ENCODE measurements at places on chromosomes 11 and 22.

- DNase-seq, result peak; percentile 57
Measured at GRCh38 chr11:17498475-17498874, 21.8 kb upstream of the ABCC8 start.

- DNase-seq, result no peak
Measured at GRCh38 chr22:38756711-38757463, 1.1 kb upstream of the SUN2 start.

- no peak for DNase-seq
Measured at GRCh38 chr22:17952273-17952801, 72.0 kb downstream of the MICAL3 start.

DNA sequence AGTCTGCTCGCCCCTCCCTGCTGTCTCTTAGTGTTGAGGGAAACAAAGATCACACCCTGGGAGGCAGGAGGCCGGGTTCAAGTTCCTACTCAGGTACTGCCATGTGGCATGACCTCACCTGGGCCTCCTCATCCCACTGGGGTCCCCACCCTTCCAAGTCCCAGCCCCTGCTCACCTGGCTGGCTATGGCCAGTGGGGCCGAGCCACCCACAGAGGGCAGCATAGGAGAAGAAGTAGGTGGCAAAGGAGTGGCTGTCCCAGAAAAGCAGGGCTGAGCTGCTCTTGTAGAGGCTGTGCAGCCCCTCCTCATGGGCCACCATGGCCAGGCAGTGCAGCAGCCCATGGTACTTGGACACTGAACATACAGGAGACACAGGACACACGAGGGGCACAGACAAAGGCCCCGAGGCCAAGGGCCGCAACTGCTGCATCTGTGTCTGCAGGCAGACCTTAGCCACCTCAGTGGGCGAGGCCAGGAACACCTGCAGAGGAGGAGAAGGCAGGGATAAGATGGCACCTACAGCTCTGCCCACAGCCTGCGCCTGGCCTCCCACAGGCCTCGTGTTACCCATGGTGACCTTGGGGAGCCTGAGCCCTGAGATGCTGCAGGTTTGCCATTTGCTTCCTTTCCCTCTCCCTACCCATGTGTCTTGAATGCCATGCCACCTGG lies 50.6 kb upstream of the MPEG1 start:
- no peak for DNase-seq

GRCh38 chr22:46732041-46732379 lies 6.0 kb downstream of the CERK start:
- DNase-seq, result no peak

GRCh38 chr11:15941206-15941770 lies 415.1 kb downstream of the SOX6 start:
- DNase-seq, result peak; percentile 7

GRCh38 chr11:120702656-120703055 lies 191.1 kb downstream of the GRIK4 start:
- DNase-seq, result no peak

GRCh38 chr22:24465566-24465965 lies 29.6 kb upstream of the UPB1 start:
- no peak for DNase-seq

DNA sequence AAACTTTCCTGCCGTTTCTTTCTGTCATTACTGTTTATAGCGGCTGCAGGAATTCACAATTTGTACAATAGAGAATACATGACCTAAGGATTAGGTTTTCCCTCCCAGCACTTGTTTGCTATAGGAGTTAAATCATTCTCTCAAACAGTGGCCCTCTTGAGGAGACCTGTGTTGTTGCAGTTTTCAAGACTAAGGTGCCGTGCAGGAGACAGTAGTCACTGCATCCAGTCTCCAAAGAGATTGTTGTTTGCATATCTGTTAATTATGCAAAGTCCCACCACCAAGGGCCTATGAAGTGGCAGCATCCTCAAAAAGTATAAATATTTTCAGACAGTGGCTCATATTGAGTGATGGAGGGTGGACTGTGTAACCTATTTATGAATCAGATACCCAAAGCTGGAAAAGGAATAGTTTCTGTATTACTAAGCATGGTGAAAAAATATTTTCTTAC lies 2.3 kb downstream of the PRSS23 start:
- DNase-seq, result peak; percentile 68

GRCh38 chr22:32411829-32412592 lies at the start of gene RTCB:
Gene RTCB, minus strand, starts transcription at chr22:32412247. Its CDS starts 91 bp downstream, at chr22:32412156.
- peak; percentile 89 for DNase-seq

GRCh38 chr22:37101311-37102066 lies 8.0 kb downstream of the TMPRSS6 start:
- no peak for DNase-seq

GRCh38 chr11:88494848-88495247 lies 157.3 kb upstream of the CTSC start:
- DNase-seq, result no peak

GRCh38 chr22:19546680-19547079 lies 22.5 kb upstream of the CLDN5 start:
- no peak for DNase-seq

DNA sequence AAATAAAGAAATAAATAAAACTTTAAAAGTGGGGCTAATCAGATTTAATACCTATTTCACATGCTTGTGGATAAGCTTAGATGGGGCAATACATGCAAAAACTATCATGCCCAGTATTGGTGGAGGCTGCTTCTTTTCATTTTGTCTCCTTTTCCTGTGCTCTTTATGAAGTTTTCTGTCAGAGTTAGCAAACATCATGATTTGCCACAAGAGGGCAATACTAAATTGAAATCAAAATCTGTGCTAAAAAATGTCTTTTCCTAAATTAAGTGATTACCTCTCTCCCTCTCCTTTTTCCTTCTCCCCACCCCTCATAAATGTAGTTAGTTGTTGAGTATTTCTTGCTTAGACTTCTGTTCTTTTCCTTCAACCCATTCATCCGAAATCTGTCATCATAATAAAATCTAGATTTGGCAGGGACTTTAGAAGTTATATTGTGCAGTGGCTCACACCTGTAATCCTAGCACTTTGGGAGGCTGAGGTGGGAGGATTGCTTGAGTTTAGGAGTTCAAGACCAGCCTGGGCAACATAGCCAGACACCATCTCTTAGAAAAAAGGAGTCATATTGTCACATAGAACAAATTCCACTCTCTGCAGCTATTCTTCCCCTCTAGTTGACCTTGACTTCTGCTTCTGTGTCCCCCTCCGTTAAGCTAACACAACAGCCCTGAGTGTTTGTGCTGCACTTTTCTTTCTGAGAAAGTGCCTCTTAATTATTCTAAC lies 4.7 kb upstream of the ARHGAP42 start:
- no peak for DNase-seq

- DNase-seq, result no peak
Measured at GRCh38 chr11:105202422-105202821, 62.9 kb upstream of the CARD18 start.

GRCh38 chr11:62671608-62672389 lies at the start of the genes LBHD1 and UQCC3:
Gene LBHD1, minus strand, starts transcription at chr11:62672267. Its CDS starts 2,236 bp downstream, at chr11:62670031.
Gene UQCC3, plus strand, starts transcription at chr11:62671673. Its CDS starts 73 bp downstream, at chr11:62671746.
- peak; percentile 89 for DNase-seq

DNA sequence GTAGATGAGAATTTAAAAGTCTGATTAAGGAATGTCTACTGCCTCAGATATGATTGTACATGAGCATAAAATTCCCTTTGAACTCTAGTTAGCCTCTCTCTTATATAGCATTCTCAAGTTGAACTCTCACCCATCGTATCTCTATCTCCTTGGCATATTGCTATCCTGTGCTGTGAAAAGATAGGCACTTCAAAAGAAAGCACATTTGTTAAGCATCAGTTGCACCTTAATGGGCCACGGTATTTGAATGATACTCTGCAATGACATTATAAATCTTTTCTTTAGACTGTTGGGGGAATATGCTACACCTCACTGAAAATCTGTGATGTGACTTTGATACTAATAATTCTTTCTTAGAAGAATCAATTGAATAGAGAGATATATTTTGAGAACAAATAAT lies 570.7 kb downstream of the JRKL start:
- DNase-seq, result no peak

GRCh38 chr22:36149441-36149840 lies 11.1 kb downstream of the APOL3 start:
- no peak for DNase-seq

DNA sequence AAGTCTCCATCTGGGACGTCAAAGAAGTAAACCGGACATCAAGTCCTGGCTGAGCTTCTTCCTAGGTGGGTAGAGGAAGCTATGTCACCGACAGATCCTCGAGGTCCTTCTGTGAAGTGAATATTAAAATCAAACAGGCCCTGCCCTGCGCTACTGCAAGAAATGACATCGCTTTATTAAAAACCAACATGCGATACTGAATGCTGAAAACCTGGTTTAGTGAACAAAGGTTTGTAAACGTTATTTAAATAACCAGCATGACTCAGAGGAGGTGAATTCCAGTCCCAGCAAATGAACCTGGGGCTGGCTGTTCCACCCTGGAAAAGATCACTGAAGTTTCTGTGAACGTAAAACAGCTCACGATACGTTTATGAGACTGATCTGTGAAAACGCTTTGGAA lies 645 bp downstream of the RTCB start:
- no peak for DNase-seq

- peak; percentile 66 for DNase-seq
Measured at GRCh38 chr22:32823024-32823730, 21.7 kb downstream of the TIMP3 start.

DNA sequence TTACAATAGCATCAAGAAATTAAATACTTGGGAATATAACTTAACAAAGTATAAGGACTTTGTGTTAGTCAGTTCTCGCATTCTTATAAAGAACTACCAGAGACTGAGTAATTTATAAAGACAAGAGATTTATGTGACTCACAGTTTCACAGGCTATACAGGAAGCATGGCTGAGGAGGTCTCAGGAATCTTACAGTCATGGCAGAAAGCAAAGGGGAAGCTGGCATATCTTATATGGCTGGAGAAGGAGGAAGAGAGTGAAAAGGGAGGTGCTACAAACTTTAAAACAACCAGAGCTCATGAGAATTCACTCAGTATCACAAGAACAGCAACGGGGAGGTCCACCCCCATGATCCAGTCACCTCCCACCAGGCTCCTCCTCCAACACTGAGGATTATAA lies 32.0 kb upstream of the CCDC134 start:
- DNase-seq, result no peak

DNA sequence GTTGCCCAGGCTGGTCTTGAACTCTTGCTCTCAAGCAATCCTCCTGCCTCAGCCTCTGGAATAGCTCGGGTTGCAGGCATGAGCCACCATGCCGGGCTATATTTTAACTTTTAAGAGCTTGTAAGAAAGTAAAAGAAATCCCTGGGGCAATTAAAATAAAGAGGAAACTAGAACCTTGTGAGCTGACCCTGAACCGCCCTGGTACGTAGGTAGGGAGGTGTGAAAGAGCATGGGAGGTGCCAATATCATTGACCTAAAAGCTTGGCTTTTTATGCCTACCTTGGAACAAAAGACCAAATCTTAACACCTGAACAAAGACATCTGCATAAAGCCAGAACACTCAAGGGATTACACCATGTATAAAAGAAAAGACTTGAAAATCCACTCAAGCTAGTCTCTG lies 595.1 kb downstream of the SOX6 start:
- no peak for DNase-seq

- DNase-seq, result peak; percentile 4
Measured at GRCh38 chr11:34104680-34105078, 750 bp upstream of the NAT10 start.

DNA sequence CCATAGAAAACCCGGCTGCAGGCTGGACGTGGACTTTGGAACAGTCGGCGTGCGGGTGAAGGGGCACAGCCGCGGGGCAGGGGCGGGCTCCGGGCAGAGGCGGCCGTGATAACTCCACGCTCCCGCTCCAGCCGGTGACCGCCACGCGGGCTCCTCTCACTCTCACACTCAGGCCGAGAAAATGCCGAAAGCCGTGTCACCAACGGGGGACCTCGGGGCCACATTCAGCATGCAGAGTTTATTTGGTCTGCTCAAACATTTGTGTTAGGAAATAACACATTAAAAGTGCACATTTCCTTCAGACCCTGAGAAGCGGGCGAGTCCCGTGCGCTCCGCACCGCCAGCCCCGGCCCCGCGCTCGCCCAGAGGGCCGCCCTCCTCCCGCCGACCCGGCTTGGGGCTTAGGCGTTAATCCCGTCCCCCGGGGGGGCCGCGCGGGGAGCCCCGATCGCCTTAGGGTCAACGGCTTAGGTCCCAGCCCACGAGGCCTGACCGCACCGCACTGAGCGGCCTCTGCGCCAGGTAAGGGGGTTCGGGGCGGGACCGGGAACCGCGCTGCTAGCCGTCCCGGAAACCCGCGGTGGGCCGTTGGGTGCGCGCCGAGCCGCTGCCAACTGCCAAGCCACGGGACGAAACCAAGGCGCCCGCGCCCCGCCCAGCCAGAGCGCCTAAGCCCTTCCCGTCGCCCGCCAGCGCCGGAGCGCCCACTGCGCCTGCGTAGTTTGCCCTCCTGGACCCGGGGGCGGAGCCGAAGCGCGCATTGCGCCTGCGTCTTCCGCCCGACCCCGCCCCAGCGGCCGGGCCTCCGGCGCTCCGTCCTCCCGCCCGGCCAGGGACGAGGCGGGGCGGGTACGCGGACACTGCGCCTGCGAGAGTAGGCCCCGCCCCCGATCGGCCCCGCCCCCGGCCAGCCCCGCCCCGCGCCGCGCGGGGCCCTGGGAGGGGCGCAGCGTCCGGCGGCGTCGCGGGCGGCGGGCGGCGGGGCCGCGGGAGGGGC lies at the start of gene ZBED4:
ZBED4 (plus strand) TSS at position 947 of the 997 bp plus-strand sequence. CDS start 29,819 bp downstream, outside the sequence.
- peak; percentile 95 for DNase-seq

GRCh38 chr11:72254299-72254993 lies 10.5 kb upstream of the PHOX2A start:
- DNase-seq, result no peak

DNA sequence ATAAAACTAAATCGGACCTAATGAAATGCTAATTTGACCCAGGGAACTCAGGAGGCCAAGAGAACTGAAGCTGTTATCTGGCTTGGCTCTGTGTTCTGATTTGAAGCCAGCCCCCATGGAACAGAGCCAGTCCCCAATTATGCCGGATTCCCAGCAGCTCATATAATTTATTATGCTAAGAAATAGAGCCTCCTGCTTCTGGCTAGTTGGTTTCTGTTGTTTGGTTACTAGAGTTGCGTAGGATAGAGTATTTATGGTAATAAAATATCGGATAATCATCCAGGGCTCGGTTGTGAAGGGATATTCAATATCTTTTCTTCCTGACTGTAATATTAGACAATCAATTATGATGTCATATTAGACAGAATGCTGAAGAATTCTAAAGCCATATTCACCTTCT lies 120.4 kb upstream of the TTC12 start:
- DNase-seq, result no peak

DNA sequence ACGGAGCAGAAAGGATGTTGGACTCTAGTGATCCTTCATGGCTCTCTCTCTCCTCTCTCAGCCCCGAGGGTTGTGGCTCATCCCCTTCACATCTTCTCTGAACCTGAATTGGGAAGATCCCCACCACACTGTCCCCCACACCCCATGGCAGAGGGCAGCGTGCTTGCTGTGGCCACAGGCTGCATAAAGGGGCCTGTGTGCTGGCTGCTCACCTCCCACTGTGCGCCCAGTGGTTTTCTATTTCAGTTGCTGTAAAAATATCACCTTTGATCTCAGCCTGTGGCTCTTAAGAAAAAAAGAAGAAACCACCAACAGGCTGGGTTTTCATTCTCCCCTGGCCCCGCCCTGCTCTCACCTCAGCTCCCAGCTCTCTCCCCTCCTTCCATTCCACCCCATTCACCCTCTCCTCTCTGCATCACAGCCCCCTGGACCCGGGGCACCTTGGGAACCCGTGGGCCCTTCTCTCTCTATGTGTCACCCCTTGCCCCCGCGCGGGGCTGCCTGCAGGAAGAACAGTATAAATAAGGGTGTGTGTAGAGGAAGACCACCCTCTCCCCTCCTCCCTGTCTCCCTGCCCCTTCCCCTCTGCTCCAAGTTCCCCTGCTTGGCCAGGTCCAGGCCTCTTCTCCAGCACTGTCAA lies 25.8 kb upstream of the WNT11 start:
- no peak for DNase-seq

- no peak for DNase-seq
Measured at GRCh38 chr11:80718611-80719291, 1277.9 kb upstream of the TENM4 start.
